ENCODE measurements at places on chromosomes 12 and 14.

- DNase-seq: no peak
Measured at GRCh38 chr12:12267742-12268200, 927 bp upstream of the LRP6 start.

GRCh38 chr14:101350021-101350420 is 211.3 kb upstream of the DIO3 start:
- DNase-seq: no peak

- no peak for DNase-seq
Measured at GRCh38 chr14:55807881-55808379, 227.9 kb downstream of the KTN1 start.

GRCh38 chr12:118751355-118751754 is 230.0 kb upstream of the SRRM4 start:
- DNase-seq: no peak

GRCh38 chr14:86780461-86780860 is 1212.5 kb downstream of the GALC start:
- no peak for DNase-seq

DNA sequence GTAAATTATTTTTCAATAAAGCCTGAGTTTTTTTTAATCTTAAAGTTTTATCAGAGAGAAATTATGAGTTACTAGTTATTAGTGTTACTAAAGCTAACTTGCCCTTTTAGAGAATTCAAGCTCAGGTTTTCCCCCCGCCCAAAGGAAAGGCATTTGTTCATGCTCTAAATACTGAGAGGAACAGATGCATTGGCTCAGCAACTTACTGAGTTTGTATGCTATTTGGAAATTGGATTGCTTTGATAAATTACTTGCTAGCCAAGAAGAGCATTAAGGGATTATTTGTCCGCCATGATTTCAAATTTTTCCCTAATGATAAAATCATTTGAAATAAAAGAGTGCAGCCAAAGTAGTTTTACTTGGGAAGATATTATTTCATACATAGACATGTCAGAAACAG is 149.4 kb downstream of the METTL25 start:
- peak; percentile 35 for DNase-seq

DNA sequence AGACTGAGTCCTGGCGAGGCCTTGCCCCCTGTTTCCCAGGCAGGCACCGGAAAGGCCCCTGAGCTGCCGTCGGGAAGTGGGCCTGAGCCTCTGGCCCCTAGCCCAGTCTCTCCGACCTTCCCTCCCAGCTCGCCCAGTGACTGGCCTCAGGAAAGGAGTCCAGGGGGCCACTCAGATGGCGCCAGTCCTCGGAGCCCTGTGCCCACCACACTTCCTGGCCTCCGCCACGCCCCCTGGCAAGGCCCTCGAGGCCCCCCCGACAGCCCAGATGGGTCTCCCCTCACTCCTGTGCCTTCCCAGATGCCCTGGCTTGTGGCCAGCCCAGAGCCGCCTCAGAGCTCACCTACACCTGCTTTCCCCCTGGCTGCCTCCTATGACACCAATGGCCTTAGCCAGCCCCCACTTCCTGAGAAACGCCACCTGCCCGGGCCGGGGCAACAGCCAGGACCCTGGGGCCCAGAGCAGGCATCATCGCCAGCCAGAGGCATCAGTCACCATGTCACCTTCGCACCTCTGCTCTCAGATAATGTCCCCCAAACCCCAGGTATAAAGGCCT is 10.9 kb downstream of the TNS2 start:
- no peak for DNase-seq

GRCh38 chr14:56996721-56997399 is 186.6 kb upstream of the OTX2 start:
- DNase-seq: no peak

GRCh38 chr12:84596266-84596665 is 316.3 kb downstream of the SLC6A15 start:
- DNase-seq: peak; percentile 47

DNA sequence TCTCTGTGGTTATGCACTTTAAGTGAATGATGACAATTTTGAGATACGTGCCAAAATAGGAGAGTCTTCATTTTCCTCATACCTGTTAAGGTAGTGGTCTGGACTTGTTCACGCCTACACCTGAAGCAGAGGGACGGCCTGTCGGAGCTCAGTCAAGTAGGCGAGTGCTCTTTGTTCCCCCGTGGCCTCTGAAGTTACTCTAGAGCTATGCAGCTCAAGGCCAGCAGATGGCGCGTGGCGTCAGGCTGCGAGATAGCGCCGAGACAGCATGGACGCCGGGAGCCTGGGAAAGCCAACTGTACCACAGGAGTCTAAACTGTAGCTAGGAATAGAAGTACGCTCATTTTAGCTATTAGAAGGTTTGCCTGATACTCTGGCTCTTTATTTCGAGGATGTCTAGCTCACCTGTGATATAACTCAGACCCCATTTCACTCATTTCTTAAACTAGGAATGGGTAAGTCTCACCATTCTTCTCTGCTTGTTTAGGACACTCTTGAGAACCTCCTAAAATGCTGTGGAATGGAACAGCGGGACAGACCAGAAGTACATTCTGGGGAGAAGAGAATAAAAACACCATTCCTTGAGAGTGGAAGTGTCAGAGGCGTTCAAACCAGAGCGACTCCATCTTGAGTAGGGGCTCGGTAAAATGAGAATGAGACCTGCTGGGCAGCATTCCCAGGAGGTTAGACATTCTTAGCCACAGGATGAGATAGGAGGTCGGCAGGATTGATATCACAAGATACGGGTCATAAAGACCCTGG is 267.4 kb upstream of the HMGA2 start:
- peak; percentile 84 for DNase-seq

DNA sequence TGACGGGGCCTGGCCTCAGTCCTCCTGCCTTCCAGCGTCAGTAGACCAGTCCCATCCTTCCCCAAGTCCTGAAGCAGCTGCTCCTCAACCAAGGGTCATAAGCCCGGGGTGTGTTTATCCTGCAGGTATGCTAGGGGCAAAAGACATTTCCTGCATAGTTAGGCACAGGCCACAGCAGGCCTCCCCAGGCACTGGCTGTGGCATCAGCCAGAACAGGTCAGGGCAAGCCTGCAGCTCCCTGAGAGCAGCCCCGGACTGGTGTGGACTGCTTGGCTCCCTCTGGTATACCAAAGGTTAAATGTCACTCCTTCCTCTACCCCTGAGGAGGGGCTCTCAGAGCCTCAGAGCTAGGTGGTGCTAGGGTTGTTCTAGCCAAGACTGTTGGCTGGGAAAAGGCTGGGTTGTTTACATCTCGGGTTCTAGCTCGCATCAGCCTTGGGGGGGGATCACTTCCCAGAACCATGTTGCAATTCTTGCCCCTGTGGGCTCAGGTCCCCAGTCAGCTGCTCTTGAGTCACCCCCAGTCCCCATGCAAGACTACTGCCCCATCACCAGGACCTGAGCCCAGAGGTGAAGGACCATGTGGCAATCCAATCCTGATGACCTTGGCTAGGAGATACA is 2.9 kb downstream of the MMP14 start:
- DNase-seq: no peak

DNA sequence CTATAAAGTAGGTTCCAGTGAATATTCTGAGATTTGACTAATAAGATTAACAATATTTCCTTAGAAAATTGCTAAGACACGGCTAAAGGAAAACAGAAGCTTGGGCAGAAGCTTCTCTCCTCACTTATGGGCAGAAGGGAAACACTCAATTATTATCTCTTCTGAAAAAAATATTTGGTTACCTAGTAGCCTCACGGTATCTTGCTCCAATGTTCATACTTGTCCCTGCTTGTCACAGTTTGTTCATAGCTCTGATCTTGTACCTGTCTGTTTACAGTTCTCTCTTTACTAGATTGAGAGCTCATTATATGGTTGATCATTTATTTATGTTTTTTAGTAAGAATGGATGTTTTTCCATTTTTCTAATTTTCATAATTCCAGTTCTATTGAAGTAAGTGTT is 458.0 kb upstream of the ATP2B1 start:
- no peak for DNase-seq

- no peak for DNase-seq
Measured at GRCh38 chr14:104126753-104127152, 11.6 kb upstream of the KIF26A start.

- DNase-seq: no peak
Measured at GRCh38 chr14:105328678-105329390, 14.3 kb downstream of the PACS2 start.

- no peak for DNase-seq
Measured at GRCh38 chr14:85587151-85587711, 57.3 kb downstream of the FLRT2 start.

- DNase-seq: no peak
Measured at GRCh38 chr14:90853116-90853515, 36.9 kb upstream of the TTC7B start.

- peak; percentile 5 for DNase-seq
Measured at GRCh38 chr12:66531766-66532165, 147.1 kb downstream of the GRIP1 start.

GRCh38 chr12:30329281-30329680 is 366.4 kb downstream of the IPO8 start:
- no peak for DNase-seq

DNA sequence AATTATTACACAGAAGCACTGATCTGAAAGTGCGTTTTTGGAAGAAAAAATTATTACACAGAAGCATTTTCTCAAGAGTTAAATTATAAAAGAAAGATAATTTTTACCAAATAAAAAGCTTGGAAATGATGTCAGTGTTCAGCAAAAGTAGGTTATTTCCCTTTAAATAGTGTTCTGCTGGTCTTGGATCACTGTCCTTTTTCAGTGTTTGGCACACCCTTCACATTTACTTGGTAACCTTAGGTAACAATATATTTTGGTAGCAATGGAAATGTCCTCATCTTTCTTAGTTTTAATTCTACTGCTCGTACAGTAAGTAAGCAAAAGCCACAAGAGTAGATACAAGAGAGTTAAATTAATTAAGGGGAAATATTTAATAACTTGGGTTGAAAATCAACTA is 40.3 kb downstream of the FERMT2 start:
- DNase-seq: peak; percentile 49

GRCh38 chr12:59620326-59620725 is 24.5 kb downstream of the SLC16A7 start:
- peak; percentile 8 for DNase-seq

DNA sequence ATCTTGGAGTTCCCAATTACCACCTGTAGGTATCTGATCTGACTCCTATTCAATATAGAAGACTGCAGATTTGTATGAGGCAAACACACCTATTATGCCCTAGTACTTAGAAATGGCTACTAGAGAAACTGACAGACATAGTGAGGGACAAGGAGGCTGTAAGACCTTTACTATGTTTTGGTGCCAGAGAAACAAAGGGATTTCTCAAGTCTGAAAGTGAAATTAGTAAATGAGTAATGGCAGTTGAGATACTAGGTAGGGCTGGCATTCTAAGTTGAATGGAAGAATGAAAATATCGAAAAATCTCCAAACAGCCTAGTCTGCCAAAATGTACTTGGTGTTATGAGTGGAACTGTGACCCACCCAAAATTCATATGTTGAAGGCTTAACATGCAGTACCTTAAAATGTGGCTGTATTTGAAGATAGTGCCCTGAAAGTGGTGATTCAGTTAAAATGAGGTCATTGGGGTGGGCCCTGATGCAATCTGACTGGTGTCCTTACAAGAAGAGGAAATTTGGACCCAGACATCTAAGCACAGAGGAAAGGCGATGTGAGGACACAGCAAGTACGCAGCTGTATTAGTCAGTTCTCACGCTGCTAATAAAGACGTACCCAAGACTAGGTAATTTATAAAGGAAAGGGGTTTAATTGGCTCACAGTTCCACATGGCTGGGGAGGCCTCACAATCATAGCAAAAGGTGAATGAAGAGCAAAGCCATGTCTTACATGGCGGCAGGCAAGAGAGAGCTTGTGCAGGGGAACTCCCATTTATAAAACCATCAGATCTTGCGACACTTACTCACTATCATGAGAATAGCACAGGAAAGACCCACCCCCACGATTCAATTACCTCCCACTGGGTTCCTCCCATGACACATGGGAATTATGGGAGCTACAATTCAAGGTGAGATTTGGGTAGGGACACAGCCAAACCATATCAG is 127.0 kb downstream of the APAF1 start:
- DNase-seq: no peak

DNA sequence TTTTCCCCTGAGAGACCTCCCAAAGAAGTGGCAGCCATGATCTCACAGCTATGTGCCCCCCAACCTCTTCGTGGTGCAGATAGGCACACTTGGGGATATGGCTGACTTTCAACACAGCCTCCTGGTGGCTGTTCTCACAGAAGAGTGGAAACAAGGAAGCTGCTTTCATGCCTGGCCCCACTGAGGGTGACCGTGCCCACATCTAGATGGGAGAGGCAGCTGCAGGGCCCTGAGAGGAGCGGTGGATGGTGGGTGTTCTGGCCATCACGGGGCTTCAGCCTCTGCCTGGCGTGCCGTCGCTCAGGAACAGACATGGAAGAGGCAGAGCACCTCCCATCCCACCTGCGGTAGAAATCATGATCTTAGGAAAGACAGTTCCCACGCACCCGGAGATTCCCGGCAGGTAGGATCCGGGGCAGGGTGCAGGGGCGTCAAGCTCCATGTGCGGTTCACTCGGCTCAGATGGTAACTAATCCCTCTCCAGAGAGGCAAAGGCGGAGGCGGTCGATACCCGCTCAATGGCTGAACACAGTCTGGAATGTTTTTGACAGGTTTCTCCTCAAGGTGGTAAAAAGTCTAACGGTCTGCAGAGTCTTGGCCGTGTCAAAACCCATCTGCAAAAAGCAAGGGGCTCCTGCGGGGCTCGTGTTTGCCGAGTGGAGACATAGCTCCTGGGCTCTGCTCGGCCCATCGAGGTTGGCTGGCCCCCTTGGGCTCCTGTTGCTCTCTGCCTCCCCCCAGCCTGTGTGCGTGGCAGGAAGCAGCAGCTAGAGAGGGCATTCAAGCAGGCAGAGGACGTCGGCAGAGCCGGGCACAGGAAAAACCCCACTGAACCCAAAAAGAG is 225.2 kb upstream of the RTL1 start:
- DNase-seq: no peak

GRCh38 chr14:89516173-89516572 is 99.1 kb upstream of the FOXN3 start:
- no peak for DNase-seq

GRCh38 chr12:121239351-121240061 is 29.6 kb downstream of the P2RX4 start:
- no peak for DNase-seq

- DNase-seq: no peak
Measured at GRCh38 chr12:50099302-50100008, 4.4 kb upstream of the GPD1 start.

DNA sequence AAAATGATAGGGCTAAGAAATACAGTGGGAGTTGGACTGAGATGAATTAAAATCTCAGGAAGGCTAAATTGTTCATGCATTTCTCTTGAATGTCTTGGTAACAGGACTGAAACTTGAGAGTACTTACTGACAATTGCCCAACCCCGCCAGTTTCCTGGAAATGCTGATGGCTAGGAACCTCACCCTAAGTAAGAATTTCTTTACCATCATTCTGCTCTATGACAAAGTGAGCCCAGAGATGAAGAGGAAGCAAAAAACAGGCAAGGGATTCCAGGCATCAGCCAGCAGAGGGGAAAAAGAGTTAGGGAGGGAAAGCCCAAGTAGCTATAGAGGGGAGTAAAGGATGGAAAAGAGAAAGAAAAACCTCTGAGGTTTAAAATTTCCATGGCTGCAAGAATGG is 397.7 kb downstream of the MDGA2 start:
- no peak for DNase-seq

DNA sequence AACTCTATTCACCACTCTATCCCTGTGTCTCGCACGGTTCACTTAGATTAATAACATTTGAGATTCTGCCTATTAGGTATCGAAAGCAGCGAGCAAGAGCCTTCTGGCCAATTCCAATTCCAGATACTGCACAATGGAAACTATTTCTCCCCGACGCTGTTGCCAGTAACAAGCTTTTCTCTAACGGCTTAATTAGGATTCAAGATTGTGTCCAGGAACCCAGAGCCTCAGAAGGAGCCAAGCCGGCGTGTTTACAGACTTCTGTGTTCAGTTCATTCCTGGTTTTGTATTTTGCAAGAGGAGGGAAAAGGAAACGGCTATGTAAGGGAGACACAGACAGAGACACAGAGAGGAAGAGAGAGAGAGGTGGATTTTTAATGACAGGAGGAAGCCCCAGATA is 185.6 kb downstream of the DICER1 start:
- peak; percentile 90 for DNase-seq
